ENCODE measurements at places on chromosomes 1 and 21. TPM values are rescaled to one million over a fixed set of nuclear protein-coding genes. Genes with fewer than 3 reads are reported as not detected.

- no peak overlapping the region for H3K27ac ChIP-seq
- H3K4me3 ChIP-seq: no peak overlapping the region
- H3K4me1 ChIP-seq: no peaks in the 10 kb centered on the region
- H3K36me3 ChIP-seq: no peaks in the 10 kb centered on the region
- no peak for DNase-seq
- no peaks in the 10 kb centered on the region for H3K27me3 ChIP-seq
Measured at GRCh38 chr1:107286125-107286524, 145.3 kb downstream of the NTNG1 start.

- H3K27ac ChIP-seq: no peak overlapping the region
- no peak overlapping the region for H3K4me3 ChIP-seq
- peaks cover 85% of the 10 kb centered on the region for H3K36me3 ChIP-seq
- peaks cover 20% of the 10 kb centered on the region for H3K4me1 ChIP-seq
- no peaks in the 10 kb centered on the region for H3K27me3 ChIP-seq
- no peak for DNase-seq
Measured at GRCh38 chr1:156480016-156480370, 20.6 kb downstream of the MEF2D start.

DNA sequence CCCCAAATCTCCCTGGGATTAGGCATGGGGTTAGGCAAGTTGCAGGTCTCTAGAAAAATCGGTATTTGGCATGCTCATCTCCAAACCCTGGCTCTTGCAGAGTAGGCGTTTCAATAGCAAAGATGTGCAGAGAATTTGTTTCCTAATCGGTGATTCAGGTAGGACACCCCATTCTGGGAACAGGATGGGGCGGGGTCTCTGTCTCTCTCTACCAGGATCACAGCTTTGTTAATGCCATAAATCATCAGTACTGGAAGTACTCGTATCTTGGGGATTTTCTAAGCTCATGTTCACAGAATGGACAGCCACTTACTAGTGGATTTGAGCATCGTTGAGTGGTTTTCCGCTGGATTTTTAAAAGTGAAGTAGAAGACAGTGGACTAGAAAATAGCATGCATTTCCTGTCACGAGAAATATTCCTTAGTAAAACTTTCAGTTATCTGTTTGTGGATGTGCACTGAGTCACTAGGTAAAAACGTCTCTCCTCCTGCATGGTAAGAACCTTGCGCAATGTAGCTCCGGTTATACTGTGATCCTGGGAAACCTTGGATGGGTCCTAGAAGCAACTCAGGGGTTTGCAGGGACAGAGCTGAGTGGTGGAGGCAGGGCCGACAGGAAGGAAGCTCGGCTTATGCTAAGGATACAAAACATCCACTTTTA lies 5.1 kb downstream of the TMEM51 start:
- no peaks in the 10 kb centered on the region for H3K36me3 ChIP-seq
- H3K27ac ChIP-seq: peak overlapping the region; percentile 51
- no peak overlapping the region for H3K4me3 ChIP-seq
- H3K27me3 ChIP-seq: no peaks in the 10 kb centered on the region

GRCh38 chr21:43374228-43374885 lies 52.6 kb downstream of the SIK1 start:
- H3K27ac ChIP-seq: no peak overlapping the region
- H3K4me3 ChIP-seq: no peak overlapping the region
- no peak for DNase-seq
- H3K36me3 ChIP-seq: no peaks in the 10 kb centered on the region

- H3K4me3 ChIP-seq: peak overlapping the region; percentile 92
- no peaks in the 10 kb centered on the region for H3K36me3 ChIP-seq
- H3K4me1 ChIP-seq: peaks cover 37% of the 10 kb centered on the region
Measured at GRCh38 chr1:1304331-1305299, 3.1 kb downstream of the ACAP3 start.

GRCh38 chr1:49102752-49103151 lies 326.1 kb upstream of the BEND5 start:
- H3K36me3 ChIP-seq: no peaks in the 10 kb centered on the region
- no peaks in the 10 kb centered on the region for H3K27me3 ChIP-seq
- no peak overlapping the region for H3K4me3 ChIP-seq
- no peak overlapping the region for H3K27ac ChIP-seq

- no peak overlapping the region for H3K4me3 ChIP-seq
- no peaks in the 10 kb centered on the region for H3K27me3 ChIP-seq
- H3K4me1 ChIP-seq: no peaks in the 10 kb centered on the region
- no peak overlapping the region for H3K27ac ChIP-seq
- no peaks in the 10 kb centered on the region for H3K36me3 ChIP-seq
Measured at GRCh38 chr1:247228133-247228532, 27.7 kb upstream of the VN1R5 start.

GRCh38 chr1:64866689-64867088 lies 99.7 kb downstream of the JAK1 start:
- no peaks in the 10 kb centered on the region for H3K27me3 ChIP-seq
- no peak overlapping the region for H3K27ac ChIP-seq
- peaks cover 17% of the 10 kb centered on the region for H3K4me1 ChIP-seq
- DNase-seq: no peak

GRCh38 chr1:232594768-232595698 lies 34.9 kb downstream of the SIPA1L2 start:
- H3K4me1 ChIP-seq: peaks cover 53% of the 10 kb centered on the region
- H3K4me3 ChIP-seq: no peak overlapping the region
- H3K36me3 ChIP-seq: no peaks in the 10 kb centered on the region
- H3K27ac ChIP-seq: no peak overlapping the region
- DNase-seq: no peak

Gene CR1
- total RNA-seq: 11.4 TPM

Gene DNAJC8
- total RNA-seq: 65.4 TPM

Gene S100A1
- total RNA-seq: not detected

Gene OR2L5
- not detected for total RNA-seq

Measured in upper lobe of right lung (tissue), 1 donor.